ENCODE measurements at places on chromosomes 2 and 18. TPM values are rescaled to one million over a fixed set of nuclear protein-coding genes. Genes with fewer than 3 reads are reported as not detected.

GALNT5 gene
- not detected for total RNA-seq

MYO3B gene
- 0.04 TPM for total RNA-seq

DPYSL5 gene
- total RNA-seq: not detected

GRCh38 chr2:60948926-60949579 is 67.7 kb downstream of the REL start:
- no peak for DNase-seq
- H3K27me3 ChIP-seq: no peaks in the 10 kb centered on the region
- peaks cover 33% of the 10 kb centered on the region for H3K36me3 ChIP-seq
- H3K4me1 ChIP-seq: peaks cover 22% of the 10 kb centered on the region
- no peak overlapping the region for H3K4me3 ChIP-seq

- no peaks in the 10 kb centered on the region for H3K27me3 ChIP-seq
- H3K36me3 ChIP-seq: no peaks in the 10 kb centered on the region
- H3K4me3 ChIP-seq: no peak overlapping the region
These were observed 3.3 kb downstream of the KLHL30 start for GRCh38 chr2:238141541-238142318.

GRCh38 chr2:11554399-11554716 is 20.5 kb downstream of the GREB1 start:
- H3K27ac ChIP-seq: no peak overlapping the region
- H3K4me1 ChIP-seq: peaks cover 5% of the 10 kb centered on the region
- H3K27me3 ChIP-seq: peaks cover 52% of the 10 kb centered on the region
- no peak for DNase-seq
- no peaks in the 10 kb centered on the region for H3K36me3 ChIP-seq
- H3K4me3 ChIP-seq: no peak overlapping the region

DNA sequence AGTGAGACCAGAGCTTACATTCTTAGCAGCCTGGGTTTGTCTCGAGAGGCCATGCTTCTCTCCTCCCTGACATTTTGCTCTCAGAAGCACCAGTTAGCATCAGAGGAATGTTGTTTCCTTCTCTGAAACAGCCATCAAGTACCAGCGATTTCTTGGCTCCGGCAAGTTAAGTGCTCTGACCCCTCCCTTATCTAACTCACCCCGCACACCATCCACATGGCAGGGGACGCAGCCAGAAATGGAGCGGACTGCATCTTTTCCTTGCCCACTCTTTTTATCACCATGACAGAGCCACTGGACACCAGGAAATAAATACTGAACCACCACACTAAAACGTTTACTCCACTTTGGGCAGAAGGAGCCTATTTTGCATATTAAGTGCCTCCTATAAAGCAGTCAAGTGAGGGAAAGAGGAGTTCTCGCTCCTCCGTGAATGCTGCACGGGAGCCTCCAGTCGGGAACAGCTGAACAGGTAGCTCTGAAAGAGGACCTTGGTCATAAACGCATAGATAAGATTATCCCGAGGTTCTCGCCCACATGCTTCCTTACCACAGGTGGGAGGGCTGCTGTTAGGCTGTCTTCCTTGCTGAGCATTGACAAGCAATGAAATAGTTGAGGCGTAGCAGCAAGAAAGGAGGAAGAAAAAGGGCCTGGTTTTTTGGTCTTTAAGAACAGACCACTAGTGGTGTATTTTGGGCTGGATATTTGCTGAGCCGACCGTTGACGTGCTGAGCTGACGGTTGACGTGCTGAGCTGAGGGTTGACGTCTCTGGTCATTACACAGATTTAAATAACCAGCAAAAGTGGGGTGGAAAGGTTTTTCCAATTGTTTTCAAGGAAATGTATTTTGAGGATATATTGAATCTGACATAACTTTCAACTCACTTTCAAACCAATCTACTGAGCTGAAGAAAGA is 71.4 kb upstream of the ITGB6 start:
- peaks cover 8% of the 10 kb centered on the region for H3K27me3 ChIP-seq
- H3K27ac ChIP-seq: peak overlapping the region; percentile 45
- DNase-seq: no peak

GRCh38 chr2:237118025-237118424 is 32.3 kb downstream of the COPS8 start:
- H3K27me3 ChIP-seq: no peaks in the 10 kb centered on the region
- H3K4me3 ChIP-seq: no peak overlapping the region
- H3K27ac ChIP-seq: no peak overlapping the region
- no peak for DNase-seq
- H3K4me1 ChIP-seq: peaks cover 3% of the 10 kb centered on the region

GRCh38 chr2:26471766-26472706 is 5.9 kb downstream of the OTOF start:
- H3K4me1 ChIP-seq: no peaks in the 10 kb centered on the region
- no peaks in the 10 kb centered on the region for H3K36me3 ChIP-seq
- H3K4me3 ChIP-seq: no peak overlapping the region
- no peaks in the 10 kb centered on the region for H3K27me3 ChIP-seq

DNA sequence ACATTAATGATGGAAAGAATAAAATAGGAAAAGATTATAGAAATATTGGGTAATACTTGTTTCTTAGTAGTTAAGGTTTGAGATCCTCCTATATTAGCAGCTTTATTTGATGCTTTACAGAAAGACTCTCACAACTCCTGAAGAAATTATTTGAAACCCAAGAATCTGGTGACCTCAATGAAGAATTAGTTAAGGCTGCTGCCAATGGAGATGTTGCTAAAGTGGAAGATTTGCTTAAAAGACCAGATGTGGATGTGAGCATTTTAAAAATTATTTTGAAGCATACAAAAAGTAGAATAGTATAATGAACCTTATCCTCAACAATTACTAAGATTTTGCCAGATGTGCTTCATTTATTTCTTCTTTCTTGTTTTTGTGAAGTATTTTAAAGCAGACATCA is 59.1 kb downstream of the MIB1 start:
- peaks cover 2% of the 10 kb centered on the region for H3K4me1 ChIP-seq
- peaks cover 16% of the 10 kb centered on the region for H3K36me3 ChIP-seq
- H3K27me3 ChIP-seq: no peaks in the 10 kb centered on the region

DNA sequence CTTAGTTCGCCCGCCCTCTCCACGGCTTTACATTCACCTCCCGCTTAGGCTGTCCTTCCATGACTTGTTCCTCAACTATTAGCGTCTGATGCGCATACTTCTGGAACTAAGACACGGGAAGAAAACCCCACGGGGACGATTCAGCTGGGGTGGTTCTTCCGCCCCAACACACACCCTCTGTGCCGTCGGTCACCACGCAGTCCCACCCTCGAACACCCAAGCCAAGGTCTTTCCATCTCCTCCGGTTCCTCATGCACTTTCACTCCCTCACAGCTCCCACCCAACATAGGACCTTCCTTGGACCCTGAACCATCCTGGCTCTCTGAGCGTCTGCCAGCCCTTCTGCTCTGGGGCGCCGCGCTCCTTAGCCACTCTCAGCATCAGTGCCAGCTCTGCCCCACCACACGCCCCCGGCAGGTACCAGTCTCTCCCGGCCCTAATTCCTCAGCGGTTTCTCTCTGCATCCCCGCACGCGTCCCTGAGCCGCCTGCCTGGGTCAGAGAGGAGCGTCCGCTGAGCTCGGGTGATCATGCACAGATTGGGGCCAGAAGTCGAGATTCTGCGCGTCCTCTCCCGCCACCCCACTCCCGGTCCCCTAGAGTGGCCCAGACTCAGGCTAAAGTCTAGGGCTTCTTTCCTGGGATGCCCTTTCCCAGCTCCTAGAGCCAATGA is 522 bp upstream of the SRD5A2 start:
- H3K4me3 ChIP-seq: no peak overlapping the region
- no peaks in the 10 kb centered on the region for H3K4me1 ChIP-seq
- no peak for DNase-seq

All from activated naive CD8-positive, alpha-beta T cell treated with anti-CD3 and anti-CD28 coated beads for 36 hours (primary cell).